ENCODE measurements at places on chromosomes 2 and 18. TPM values are rescaled to one million over a fixed set of nuclear protein-coding genes. Genes with fewer than 3 reads are reported as not detected.

ANAPC1 gene
- total RNA-seq = 29.3 TPM

SLC40A1 gene
- total RNA-seq = 3.4 TPM

EMILIN1 gene
- 0.36 TPM for total RNA-seq

GKN2 gene
- 3.5 TPM for total RNA-seq

COL4A3 gene
- total RNA-seq = 0.65 TPM

RPE gene
- total RNA-seq = 67.6 TPM

PARD3B gene
- 1.2 TPM for total RNA-seq

FAP gene
- total RNA-seq = not detected

CFAP65 gene
- total RNA-seq = 0.14 TPM

SMAD2 gene
- total RNA-seq = 67.5 TPM

LCT gene
- 0.05 TPM for total RNA-seq

MAL gene
- not detected for total RNA-seq

LRATD1 gene
- total RNA-seq = 0.03 TPM

RGPD3 gene
- total RNA-seq = 0.19 TPM

EIF2AK3 gene
- 15.2 TPM for total RNA-seq

CD8B gene
- not detected for total RNA-seq

STEAP3 gene
- total RNA-seq = 47.6 TPM

GRB14 gene
- total RNA-seq = 5.2 TPM

ZNG1B gene
- 38.3 TPM for total RNA-seq

SCN2A gene
- not detected for total RNA-seq

SMAD7 gene
- 22.9 TPM for total RNA-seq

CFC1 gene
- total RNA-seq = not detected

CCDC68 gene
- 3.6 TPM for total RNA-seq

SPP2 gene
- not detected for total RNA-seq

ONECUT2 gene
- 0.41 TPM for total RNA-seq

RAPGEF4 gene
- 0.15 TPM for total RNA-seq

ARHGEF4 gene
- 7.5 TPM for total RNA-seq

SKOR2 gene
- total RNA-seq = not detected

ASXL3 gene
- total RNA-seq = not detected

DUSP28 gene
- total RNA-seq = 7.3 TPM

IL1B gene
- 0.18 TPM for total RNA-seq

TET3 gene
- total RNA-seq = 6.0 TPM

PSD4 gene
- total RNA-seq = 9.3 TPM

MORN2 gene
- total RNA-seq = 44.0 TPM

HOXD12 gene
- not detected for total RNA-seq

ANKRD36C gene
- total RNA-seq = 4.3 TPM

ZSWIM2 gene
- total RNA-seq = not detected

MOGAT1 gene
- not detected for total RNA-seq

KLHL29 gene
- 5.1 TPM for total RNA-seq

SAG gene
- not detected for total RNA-seq

Data from A549 treated with CpdA at 1 μM for 4 hours (cell line).